ENCODE measurements at places on chromosomes 7 and 10.

DNA sequence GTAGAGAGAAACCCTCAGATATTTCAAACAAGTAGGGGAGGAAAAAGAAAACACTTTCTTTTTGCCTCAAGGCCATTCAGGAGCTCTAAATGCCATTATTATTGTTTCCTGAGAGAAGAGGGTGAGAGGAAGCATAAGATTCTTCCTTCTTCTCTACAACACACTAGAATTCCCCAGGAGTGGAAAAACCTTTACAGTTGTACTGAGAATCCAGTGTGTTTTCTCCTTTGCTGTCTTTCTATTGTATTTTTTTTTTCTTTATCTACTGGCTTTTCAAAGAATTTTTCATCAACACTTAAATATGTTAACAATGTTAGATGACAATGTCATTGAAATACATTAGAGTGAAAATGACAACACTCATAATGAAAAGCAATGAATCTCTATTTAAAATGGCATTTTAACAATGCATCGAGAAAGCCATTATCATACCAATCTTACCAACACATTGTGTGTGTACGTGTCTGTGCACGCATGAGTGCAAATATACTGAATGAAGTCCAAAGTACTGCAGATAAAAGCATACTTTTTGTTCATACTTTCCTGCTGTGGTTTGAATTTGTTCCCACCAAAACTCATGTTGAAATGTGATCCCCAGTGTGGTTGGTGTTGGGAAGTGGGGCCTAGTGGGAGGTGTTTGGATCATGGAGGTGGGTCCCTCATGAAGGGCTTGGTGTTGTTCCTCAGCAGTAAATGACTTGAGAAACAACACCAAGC lies 24.2 kb upstream of the MACC1 start:
- peak; percentile 99 for DNase-seq

DNA sequence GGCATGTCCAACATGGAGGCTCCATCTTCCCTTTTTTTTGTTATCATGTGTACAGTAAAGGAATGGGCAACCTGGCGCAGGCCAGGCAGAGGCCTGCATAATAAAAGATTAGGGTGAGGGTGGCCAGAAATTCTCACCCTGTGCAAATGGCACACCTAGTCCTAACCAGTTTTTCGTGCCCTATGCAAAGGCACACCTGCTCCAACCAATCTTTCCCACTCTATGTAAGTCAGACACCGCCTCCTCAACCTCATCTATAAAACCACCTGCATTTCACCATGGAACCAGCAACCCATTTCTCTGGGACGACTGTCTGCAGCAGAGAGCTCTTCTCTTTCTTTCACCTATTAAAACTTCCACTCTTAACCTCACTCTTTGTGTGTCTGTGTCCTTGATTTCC lies 16.1 kb downstream of the TBATA start:
- no peak for DNase-seq

- DNase-seq, result no peak
Observed at GRCh38 chr7:28954471-28954870, 3.7 kb downstream of the TRIL start.

DNA sequence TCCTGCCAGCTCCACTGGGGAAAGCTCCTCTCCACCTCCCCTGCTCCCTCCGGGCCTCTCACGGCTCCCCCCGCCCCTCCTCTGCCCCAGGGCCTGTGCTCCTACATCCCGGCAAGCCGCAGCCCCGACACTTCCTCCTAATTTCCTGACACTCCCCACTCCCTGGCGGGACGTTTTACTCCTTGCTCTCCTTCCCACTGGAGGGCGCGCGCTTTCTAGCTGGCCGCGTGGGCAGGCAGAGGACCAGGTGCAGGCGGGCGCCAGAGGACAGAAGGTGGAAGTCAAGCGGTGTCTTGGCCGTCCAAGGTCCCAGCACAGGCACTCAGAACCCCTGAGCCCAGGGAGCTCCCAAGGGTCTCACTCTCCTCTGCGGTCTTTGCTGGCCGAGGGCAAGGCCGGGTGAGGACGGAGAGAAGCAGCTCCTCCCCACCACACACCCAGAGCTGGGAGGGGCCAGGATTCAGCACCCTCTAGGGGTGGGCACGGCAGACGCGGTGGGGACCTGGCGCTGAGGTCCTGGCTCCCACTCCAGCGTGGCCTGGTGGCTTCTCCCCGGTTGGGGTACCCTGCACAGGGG lies 19.1 kb downstream of the ADAM8 start:
- peak; percentile 20 for DNase-seq

DNA sequence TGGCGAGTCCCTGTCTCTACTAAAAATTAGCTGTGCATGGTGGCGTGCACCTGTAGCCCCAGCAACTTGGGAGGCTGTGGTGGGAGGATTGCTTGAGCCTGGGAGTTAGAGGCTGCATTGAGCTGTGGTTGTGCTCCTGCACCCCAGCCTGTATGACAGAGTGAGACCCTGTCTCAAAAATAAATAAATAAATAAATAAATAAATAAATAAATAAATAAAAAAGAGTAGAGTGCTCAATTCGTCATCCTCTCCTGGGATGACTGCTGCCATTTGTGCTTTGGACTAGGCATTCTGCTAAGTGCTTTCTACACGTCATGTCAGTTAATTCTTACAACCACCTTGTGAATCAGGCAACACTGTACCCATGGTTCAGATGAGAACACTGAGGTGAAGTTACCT lies 130.6 kb downstream of the DOCK1 start:
- no peak for DNase-seq

DNA sequence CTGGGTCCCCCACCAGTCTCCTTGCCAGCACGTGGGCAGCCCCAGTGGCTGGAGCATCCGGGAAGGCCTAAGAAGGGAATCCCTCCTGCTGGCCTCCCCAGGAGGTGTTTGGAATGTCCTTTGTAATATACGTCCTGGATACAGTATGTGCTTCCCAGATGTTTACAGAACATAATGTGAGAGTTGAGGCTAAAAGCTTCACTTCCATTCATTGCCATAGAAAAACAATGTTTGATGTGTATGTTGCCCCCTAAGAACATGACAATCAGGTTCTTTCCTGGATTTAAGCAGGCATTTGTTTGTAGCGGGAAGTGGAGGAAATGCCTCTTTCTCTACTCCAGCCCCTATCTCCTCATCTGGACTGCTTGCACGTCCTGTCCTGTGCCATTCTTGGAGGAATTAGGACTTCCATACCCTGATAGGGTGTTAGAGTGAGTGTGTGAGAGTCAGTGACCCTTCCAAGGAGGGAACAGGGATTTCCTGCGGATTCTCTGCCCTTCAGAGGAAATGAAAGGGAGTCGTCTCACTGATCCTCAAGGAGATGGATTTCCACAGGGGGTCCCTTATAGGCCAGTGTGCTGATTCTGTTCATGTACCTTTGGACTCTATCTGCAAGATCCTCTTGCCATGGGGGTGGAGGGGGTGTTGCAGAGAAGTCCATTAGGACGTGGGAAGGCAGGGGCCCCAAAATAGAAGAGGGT lies 1.2 kb downstream of the IGFBP1 start:
- DNase-seq, result no peak

- no peak for DNase-seq
Observed at GRCh38 chr10:127561647-127562046, 12.5 kb downstream of the NPS start.

DNA sequence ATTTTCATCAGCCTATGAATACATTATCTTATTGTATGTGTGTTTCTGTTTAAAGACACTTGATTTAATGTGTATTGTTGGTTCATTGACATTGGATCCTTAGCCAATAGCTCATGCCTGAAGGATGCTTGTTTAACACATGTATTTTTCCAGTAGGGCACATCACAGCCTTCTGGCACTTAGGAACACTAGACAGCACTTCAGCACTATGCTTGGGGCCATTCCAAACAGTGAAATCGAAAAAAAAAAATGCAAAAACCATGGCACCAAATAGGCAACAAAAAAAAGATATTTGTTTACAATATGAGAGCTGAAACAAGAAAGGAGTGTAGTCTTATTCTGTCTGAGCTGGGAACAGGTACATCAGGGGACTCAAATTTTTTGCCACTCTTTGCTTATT lies 262.8 kb downstream of the SLC25A13 start:
- no peak for DNase-seq

DNA sequence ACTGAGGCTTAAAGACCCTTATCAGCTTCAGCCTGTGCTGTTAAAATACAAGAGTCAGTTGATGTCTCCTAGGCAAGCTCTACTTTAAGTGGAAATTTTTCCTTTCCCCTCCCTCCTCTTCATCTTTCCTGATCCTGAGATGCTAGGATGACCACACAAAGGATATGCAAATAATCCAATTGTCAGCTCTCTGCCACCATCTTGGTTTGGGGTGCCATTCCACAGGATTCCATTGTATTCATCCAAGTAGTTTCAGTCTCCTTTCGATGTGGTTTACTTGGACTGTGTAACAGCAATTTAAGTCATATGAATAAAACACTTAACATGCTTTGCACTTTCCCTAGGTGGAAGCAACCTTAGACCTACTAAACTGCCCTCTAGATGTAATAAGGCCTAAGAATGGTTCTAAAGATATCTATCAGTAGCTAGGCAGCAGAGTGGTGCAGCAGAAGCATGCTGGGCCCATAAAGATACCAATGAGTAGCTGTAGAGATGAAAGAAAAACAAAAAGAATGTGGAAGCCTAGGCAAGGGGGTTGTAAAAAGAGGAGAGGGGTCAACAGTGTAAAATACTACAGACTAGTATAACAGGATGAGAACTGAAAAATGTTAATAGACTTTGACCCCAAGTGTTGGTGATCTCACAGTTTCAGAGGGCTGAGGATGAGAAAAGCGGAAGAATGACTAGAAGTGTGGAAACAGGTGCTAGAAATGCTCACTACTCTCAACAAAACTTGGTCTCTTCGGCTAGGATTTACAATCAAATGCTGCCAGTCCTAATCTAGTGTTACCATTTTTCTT lies 2.4 kb upstream of the CFAP69 start:
- no peak for DNase-seq

- DNase-seq, result no peak
Observed at GRCh38 chr10:124612611-124613498, 131.3 kb downstream of the FAM53B start.

GRCh38 chr10:73782749-73783085 lies 869 bp downstream of the CHCHD1 start:
- no peak for DNase-seq

- DNase-seq, result no peak
Observed at GRCh38 chr10:89390476-89391225, 1.8 kb upstream of the IFIT1 start.

DNA sequence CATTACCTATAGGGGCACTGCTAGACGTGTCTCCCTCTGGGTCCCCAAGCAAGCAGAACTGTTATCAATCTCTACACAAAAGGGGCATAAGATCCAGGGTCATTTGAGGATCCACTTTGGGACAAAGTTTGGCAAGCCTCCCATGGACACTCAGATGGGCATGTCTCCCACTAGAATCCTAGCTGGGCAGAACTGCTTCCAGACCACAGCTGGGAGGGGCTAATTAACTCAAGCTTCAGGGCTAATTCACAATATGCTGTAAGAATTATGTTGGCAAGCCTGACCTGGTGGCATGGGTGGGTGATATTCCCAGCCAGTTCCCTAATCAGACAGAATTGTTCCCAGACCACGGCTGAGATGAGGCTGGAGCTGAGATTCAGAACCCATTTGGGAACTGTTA lies 738.4 kb upstream of the FZD8 start:
- DNase-seq, result no peak

- peak; percentile 23 for DNase-seq
Observed at GRCh38 chr10:14879124-14879927, 660 bp downstream of the SUV39H2 start.

GRCh38 chr7:105244594-105244993 lies 144.1 kb downstream of the SRPK2 start:
- DNase-seq, result no peak

DNA sequence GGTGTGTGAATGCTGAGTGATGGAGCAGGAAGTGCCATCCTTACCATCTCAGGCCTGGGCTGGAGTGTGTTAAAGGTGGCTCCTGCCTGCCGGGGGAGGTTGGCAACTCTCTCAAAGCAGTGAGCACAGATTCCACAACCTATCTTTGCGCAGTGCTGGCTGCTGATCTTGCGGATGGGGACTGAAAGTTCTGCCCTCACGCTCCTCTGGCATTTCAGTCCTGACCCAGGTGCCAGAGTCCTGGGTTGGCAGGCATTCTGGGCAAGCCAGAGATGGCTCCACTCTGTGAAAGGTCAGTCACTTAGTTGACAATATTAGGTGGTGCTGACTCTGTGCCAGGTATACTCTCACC lies 315.5 kb downstream of the RPS24 start:
- no peak for DNase-seq

DNA sequence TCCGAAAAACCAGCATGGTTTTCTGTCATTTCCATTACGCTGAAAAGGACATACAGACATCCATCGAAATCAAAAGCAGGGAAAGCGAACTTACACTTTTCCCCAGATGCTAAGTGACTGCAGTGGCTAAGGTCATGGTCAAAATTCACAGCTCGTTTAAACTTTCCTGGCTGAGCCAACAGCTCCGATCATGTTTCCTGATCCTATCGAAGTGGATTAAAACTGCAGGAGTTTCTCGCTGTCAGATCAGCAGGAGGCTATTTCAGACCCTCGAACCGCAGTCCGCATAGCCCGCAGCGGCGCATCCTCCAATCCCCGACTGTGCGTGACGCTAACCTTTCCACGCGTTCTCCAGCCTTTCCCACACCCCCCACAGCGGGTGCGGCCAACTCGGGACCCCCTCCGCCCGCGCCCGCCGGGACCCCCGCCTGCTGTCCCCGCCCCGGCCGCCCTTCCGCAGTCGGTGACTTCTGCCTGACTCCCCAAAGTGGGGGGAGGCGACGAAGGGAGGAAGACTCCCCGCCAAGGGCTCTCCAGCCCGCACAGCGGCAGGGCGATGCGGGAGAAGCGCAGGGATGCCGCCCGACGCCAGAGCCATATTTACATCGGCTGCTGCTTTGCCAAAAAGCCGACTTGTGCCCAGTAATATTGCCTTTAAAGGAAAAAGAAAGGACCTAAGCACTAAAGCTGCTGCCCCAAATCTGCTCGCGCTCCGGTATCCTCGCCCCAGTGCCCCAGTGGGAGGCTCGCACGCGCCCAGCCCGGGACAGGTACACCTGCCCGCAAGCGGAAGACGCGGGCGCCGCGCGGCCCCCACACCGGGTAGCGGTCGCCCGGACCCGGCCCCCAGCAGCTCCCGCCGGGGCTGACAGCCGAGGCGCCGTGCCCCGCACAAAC lies 1.2 kb downstream of the PIP4K2A start:
- DNase-seq, result peak; percentile 22

GRCh38 chr7:49707891-49708290 lies 65.5 kb upstream of the VWC2 start:
- DNase-seq, result no peak

GRCh38 chr10:75408509-75408875 lies 6.9 kb upstream of the ZNF503 start:
- no peak for DNase-seq

GRCh38 chr7:67857698-67858097 lies 861.1 kb downstream of the TYW1 start:
- DNase-seq, result no peak

DNA sequence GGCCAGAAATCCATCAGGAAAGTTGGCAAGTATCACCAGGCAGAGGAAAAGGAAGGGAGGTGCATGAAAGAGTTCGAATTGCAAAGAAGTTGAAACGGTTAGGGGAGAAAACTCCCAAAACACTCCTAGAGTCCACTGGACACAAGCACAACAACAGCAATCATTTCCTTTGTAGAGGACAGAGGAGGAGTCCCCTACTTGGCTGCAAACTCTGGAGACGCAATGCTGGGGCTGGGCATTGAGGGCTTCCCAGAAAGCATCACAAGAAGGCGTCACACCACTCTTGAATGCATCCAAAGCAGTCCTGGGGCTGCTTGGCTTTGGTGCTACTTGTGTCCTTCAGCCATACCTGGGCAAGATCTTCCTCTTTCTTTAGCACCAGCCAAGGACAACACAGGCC lies 18.1 kb upstream of the SLC26A4 start:
- no peak for DNase-seq

GRCh38 chr10:6657196-6657595 lies 77.1 kb upstream of the PRKCQ start:
- DNase-seq, result no peak

Data from fibroblast of upper back skin (primary cell).